ENCODE measurements at places on chromosomes 2 and 18.

DNA sequence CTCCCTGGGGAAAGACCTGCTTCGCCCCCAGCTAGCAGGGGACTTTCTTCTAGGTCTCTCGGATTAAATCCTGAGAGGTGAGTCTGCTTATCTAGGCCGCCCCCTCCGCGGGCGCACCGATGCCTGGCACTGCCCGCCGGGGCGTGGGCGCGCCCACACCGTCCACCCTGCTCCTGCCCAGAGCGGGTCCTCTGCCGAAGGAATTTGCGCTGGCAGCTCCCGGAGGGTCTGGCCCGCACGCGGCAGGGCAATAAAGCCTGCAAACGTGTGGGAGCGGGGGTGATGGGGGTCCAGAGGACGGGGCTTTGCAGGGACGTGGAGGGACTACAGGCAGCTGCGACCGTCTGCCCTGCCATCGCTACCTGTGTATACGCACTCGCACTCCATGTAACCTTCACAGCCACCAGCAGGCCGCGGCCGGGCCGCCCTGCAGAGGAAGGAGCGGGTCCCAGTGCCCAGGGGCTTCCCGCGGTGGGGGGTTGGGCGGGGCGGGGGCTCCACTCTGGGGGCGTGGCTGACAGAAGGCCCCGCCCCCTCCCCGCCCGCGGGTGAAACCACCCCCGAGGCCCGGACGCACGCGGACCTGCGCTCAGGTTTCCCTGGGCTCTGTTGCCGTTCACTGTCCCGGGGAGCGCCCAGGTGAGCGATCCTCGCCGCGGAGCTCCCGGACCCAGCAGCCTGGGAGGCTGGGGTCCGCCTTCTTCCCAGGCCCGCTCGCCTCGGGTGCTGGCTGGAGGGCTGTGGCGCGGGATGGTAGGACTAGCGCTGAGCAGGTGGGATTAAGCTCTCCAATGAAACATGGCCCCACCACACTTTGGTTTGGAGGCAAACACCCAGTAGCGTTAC lies 174.5 kb upstream of the HS6ST1 start:
- no peak for DNase-seq

DNA sequence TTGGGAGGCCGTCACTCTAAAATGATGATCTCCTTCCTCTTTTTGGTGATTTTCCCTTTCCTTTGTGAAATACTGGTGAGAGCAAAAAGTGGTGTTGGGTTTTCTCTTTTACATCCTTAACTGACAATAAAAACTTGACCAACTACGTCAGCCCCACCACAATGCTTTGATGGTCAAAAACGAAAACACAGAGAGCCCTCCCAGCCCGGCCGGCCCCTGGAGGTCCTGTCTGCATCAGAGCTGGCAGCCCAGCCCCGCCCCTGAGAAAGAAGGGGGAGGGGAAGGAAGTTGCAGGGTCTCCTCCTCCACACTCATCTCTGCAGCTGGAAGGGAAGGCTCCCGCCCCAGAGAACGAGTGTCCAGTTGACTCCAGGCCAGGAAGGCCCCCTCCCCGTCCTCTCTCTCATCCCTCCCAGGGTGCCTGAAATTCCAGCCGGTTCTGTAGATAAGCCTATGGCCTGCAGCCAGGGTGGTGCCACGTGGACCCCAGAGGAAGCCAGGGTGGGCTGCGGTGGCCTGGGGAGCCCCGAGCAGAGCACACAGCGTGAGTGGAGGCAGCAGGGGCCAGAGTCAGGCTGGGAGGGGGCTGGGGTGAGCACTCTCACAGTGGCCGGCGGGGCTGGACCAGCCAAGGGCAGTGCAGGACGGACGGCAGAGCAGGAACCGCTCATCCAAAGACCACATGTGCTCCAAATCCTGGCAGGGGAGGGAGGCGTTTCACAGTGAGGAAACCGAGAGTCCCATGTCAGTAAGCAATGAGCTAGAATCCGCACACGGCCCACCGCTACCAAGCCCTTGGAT lies 19.8 kb downstream of the BIN1 start:
- no peak for DNase-seq

DNA sequence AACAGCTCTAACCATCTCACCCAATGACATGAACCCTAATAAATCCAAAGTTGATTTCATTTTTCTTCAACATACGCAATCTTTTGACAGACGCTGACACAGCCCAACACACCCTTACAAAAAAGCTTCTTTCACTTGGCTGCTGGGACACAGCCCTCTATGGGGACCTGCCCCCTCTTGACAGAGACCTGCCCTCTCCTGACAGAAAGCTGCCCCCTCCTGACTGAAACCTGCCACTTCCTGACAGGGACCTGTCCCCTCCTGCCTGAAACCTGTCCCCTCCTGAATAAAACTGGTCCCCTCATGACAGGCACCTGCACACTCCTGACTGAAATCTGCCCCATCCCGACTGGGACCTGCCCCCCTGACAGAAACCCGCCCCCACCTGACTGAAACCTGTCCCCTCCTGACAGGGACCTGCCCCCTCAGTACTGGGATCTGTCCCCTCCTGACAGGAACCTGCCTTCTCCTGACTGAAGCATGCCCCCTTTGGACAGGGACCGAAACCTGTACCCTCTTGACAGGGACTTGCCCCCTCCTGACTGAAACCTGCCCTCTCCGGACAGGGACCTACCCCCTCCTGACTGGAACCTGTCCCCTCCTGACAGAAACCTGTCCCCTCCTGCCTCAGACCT lies 87.9 kb downstream of the PXDN start:
- DNase-seq = no peak

DNA sequence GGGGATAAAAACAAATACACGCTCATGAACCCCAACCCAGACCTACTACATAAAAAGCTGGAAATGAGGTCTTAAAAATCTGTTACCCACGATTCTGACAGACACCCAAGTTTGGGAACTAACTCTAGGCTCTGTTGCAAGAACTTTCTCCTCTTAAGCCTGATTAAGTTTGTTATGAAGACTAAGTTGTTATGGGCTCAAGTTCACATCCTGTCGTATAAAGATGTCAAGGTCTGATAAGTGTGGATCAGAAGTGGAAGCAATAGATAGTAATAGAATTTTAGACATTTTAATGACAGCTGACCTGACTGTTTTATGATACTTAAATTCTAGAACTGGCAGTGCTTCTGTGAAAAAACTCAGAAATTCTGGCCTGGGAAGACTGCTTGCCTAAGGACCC lies 43.2 kb downstream of the LPIN2 start:
- no peak for DNase-seq

- DNase-seq = no peak
Measured at GRCh38 chr18:12056884-12057402, 36.7 kb upstream of the ANKRD62 start.

DNA sequence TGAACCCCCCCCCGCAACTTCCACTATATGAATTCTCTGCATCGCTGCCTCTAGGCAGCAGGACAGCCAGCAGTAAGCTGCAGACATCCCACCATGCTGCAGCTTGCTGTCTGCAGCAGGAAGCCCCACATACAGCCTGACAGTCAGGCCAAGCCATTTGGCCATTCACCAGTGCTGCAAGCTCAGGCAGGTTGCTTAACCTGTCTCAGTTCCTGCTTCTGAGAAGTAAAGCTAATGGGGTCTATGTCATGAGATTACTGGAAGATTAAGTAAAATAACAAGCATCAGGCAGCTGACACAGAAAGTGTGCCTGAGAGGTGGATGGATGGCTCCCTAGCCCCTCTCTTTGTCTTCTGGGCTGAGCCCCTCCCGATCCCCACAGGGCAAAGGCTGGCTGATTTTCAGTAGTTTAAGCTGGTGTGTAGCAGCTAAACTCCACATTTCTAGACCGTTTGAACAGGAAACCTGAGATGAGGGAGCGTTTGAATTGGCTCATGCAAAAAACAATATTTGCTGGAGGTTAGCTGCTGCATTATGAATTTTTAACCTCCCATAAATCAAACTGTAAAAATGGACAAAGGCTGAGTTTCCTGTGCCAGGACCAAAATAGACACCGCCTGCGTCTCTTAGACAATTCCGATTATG lies 193.8 kb upstream of the ARL4C start:
- DNase-seq = peak; percentile 74

GRCh38 chr2:241924069-241924908 lies 54.8 kb downstream of the RTP5 start:
- no peak for DNase-seq

- DNase-seq = no peak
Measured at GRCh38 chr2:227325839-227326195, 766 bp downstream of the MFF start.

GRCh38 chr2:60492548-60492947 lies 60.9 kb downstream of the BCL11A start:
- no peak for DNase-seq

- DNase-seq = no peak
Measured at GRCh38 chr2:62787386-62787785, 81.9 kb downstream of the EHBP1 start.

Measured in esophagus muscularis mucosa (tissue), 4 donors.